ENCODE measurements at places on chromosomes 7 and 10.
A peak's percentile ranks its signal among the peaks of the same experiment; 100 is the strongest.

DNA sequence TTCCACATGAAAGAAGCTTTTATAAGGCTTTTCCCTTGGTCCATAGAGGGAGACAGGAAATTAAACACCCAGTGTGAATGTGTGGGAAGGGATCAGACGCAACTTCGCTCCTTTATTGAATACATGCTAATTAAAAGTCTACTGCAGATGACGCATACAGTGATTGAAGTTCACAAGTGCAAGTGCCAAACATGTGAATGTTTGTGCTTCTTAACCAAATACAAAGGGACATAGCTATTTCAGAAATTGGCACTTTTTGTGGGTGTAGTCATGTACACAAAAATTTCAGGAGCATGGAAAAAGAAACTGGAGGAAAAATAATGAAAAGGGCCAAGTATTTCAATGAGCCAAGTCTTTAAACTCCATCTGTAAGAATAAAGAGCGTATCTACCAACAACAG, 283.7 kb downstream of the SKAP2 start:
- DNase-seq, result no peak

GRCh38 chr10:104098358-104098925, 12.8 kb upstream of the COL17A1 start:
- DNase-seq, result peak; percentile 50

GRCh38 chr7:39712751-39713150, 89.4 kb downstream of the RALA start:
- no peak for DNase-seq

DNA sequence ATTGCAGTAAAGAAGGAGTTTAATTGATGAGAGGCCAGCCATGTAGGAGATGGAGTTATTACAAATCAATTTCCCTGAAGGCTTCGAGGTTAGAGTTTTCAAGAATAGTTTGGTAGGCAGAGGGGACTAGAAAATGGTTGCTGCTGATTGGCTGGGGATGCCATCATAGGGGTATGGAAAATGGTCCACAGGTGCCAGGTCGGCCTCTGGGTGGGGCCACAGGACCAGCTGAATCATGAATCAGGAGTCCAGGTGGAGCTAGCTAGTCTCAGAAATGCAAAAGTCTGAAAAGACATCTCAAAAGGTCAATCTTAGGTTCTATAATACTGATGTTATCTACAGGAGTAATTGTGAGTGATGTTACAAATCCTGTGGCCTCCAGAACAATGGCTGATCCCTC, 714.0 kb upstream of the GHITM start:
- DNase-seq, result no peak

- DNase-seq, result no peak
Measured at GRCh38 chr10:64112701-64113355, 591.6 kb downstream of the REEP3 start.

DNA sequence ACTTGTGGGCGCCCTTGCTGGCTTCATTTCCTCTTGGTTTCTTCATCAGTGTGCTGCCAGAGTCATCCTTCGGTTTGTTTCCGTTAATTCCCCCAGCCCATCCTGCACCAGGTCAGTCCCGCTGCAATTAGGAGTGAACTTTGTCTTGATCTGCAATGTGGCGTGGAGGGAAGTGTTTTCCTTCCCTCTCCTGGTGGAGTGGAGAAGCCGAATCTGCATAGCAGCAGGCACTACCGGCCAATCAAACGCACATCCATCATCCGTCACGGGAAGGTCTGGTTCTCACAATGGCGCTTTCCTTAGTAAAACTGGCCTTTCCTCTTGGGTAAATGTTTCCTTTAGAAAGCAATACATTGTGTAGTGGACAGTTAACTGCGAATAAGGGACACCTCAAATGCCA, 337.5 kb downstream of the CXCL12 start:
- DNase-seq, result no peak

DNA sequence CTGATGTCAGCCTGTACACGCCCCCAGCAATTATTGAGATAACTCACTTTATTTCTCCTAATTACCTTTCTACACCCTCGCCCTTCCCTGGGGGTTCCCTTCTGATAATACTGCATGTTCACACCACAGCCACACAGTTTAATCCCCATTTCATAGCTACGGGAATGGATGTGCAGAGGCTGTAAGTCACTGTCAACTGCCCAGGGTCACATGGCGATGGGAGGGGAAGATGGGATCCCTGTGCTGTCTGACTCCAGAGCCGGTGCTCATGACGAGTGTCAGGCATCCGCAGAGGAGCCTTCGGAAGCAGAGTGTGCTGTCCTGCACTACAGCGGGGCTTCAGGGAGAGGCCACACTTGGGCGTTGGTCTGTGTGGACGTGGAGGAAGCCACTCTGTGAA, 688.7 kb downstream of the SDK1 start:
- no peak for DNase-seq

- no peak for DNase-seq
Measured at GRCh38 chr7:158689488-158689887, 15.1 kb downstream of the NCAPG2 start.

DNA sequence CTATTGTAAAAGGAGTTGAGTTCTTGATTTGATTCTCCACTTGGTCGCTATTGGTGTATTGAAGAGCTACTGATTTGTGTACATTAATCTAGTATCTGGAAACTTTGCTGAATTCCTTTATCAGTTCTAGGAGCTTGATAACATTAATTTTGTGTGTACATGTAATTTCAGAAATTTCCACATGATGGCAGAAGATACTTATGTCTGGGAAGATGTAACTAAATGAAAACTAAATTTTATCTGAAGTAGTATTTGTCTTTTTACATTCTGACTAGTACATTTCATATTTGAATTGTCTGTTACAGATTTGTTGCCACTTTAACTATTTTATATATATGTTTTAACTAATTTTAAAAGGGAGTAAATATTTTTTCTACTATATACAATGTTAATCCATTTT, 27.6 kb downstream of the SDHAF3 start:
- DNase-seq, result peak; percentile 52

DNA sequence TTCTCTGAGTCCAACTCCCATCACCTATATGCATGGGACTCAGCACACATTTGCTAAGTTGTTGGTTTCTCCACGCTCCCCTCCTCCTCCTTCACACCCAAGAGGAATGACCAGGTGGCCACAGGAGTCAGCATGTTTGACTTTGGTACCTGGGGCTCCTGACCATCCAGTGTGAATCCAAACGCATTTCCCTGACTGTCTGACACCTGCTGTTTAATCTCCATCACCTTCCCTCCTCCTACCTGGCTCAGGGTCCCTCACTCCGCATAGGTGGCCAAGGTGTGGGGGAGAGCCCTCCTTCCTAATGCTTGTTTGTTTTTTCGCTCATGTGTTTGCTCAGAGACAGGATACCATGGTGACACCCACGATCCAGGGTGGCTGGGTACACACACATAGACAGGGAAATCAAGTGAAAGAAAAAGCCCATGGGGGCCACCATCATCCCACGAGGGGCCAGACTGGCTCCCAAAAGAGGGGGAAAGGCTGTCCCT, 194.9 kb downstream of the KCNMA1 start:
- no peak for DNase-seq

GRCh38 chr7:134941185-134941900, 45.0 kb upstream of the AGBL3 start:
- peak; percentile 90 for DNase-seq

- peak; percentile 79 for DNase-seq
Measured at GRCh38 chr7:44084701-44085100, 2.4 kb upstream of the POLM start.

- peak; percentile 9 for DNase-seq
Measured at GRCh38 chr7:64888561-64888900, 14.5 kb upstream of the ZNF273 start.

DNA sequence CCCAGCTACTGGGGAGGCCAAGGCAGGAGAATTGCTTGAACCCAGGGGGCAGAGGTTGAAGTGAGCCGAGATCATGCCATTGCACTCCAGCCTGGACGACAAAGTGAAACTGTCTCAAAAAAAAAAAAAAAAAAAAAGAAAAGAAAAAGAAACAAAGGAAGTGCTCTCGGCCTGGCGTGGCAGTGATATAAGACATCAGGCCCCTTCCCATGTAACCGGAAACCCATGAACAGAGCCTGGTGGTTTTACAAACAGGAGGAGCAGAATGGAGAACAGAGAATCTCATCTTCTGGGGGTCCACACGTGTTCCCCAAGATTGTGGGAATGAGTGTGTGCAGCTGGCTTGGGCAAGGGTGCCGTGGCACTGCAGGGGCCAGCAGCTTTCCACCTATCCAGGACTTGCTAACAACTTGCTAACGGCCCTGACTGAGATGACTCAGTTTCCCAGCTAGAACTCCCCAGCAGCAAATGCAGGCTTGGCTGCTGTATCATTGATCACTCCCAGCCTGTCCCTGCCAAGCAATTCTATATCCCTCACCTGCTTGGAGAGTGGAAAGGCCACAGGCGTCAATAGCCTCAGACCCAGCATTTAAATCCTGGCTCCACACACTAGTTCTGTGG, 103.0 kb downstream of the COL26A1 start:
- no peak for DNase-seq

- DNase-seq, result no peak
Measured at GRCh38 chr7:135976312-135977006, 700 bp downstream of the MTPN start.

DNA sequence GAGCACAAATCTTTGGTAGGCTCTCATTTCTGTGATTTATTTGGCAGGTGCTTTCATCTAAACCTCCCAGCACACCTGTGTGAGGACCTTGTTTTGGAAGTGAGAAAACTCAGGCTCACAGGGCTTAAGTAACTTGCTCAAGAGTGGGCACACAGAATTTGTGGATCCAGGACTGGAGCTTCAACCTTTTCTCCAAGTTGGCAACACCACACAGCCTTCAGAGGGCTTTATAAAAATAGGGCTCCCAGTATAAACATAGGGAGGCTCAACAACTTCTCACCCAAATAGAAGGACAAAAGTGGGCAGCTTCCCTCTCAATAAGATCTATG, 182.2 kb upstream of the NEBL start:
- no peak for DNase-seq

DNA sequence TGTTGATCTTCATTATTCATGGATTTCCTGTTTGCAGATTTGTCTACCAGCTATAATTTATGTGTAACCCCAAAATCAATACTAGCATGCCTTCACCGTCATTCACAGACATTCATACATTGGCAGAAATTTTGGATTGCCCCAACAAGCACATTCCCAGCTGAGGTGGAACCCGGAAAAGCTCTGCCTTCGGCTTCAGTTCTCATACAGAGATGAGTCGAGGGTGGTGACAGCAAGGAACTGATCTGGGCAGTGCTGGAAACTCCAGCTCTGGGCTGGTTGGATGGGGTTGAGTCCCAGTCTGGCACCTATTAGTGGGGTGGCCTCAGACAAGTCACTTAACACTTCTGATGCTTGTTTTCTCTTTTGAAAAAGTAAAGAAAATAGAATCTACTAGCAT, 267.5 kb downstream of the SNX13 start:
- DNase-seq, result no peak

- DNase-seq, result no peak
Measured at GRCh38 chr10:118986815-118987790, 42.4 kb upstream of the NANOS1 start.

DNA sequence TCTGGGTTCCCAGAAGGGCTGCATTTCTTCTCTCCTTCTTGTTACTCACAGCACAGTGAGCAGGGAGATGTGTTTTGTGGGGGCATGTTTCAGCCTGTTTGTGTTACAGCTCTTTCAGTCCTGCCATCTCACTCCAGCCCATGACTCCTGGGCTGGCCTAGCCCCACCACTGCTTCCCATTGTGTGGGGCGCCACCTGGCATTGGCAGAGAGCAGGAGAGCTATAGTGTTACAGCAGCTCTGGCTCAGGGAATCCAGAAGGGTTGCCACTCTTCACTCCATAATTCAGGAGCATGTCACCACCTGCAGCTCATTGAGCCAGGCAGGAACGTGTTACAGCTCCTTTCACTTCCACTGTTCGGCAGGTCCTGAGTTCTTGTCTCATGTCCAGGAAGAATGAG, 30.0 kb downstream of the CLDN12 start:
- DNase-seq, result no peak
